Stimulated activated CD8-positive, alpha-beta memory T cell treated with anti-CD3 and anti-CD28 coated beads, Interleukin-2, amount 100 ng/mL, for 48 hours (primary cell): ENCODE measurements at places on chromosomes 5 and 9.
A peak's percentile ranks its signal among the peaks of the same experiment; 100 is the strongest.

- no peak for DNase-seq
These were observed 245.3 kb downstream of the SH3GL2 start for GRCh38 chr9:17824191-17824590.

- no peak for DNase-seq
These were observed 7.0 kb downstream of the PDE6A start for GRCh38 chr5:149937610-149938009.

GRCh38 chr9:114656301-114656700 lies 1.3 kb downstream of the TEX53 start:
- no peak for DNase-seq

GRCh38 chr9:96159596-96159995 lies 142.4 kb downstream of the HSD17B3 start:
- DNase-seq: no peak

DNA sequence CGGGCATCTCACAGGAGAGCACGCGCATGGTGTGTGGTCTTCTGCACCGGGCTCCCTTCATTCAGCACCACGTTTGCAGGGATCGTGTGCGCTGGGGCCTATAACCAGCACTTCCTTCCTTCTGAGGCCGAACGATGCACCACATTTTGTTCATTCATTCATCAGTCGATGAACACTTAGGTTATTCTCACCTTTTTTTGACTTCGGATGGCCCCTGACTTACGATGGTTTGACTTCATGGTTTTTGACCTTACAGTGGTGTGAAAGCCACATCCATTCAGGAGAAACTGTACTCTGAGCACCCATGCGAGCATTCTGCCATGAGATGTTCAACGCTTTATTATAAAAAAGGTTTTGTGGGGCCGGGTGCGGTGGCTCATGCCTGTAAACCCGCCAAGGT lies 27.5 kb downstream of the TSPAN17 start:
- DNase-seq: no peak

GRCh38 chr9:137266585-137267453 lies 10.7 kb upstream of the TOR4A start:
- DNase-seq: no peak

DNA sequence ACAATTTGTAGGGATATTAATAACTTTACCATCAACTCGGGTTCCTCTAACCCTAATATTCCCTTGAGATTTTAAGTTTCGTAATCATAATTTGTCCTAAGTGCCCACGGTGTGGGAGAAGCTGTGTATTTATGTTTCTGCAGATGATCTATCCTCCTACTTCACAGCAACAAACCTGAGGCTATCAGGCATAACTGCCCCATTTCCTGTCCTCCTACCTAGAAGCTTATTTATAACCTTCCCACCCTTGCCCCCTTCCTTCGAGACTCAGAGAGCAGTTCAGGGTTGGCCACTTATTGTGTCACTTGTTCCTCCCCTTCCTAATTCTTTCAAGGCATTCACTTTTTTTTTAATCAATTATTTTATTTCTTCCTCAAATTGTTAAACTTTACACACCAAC lies 29.6 kb upstream of the LCP2 start:
- no peak for DNase-seq

- DNase-seq: no peak
These were observed 9.5 kb upstream of the C9 start for GRCh38 chr5:39373791-39374190.

- no peak for DNase-seq
These were observed 244.3 kb downstream of the PDE4D start for GRCh38 chr5:59648949-59649921.

- DNase-seq: no peak
These were observed 61.8 kb upstream of the GABRP start for GRCh38 chr5:170721681-170722080.

- DNase-seq: no peak
These were observed 353.8 kb upstream of the IZUMO3 start for GRCh38 chr9:24899463-24899862.

DNA sequence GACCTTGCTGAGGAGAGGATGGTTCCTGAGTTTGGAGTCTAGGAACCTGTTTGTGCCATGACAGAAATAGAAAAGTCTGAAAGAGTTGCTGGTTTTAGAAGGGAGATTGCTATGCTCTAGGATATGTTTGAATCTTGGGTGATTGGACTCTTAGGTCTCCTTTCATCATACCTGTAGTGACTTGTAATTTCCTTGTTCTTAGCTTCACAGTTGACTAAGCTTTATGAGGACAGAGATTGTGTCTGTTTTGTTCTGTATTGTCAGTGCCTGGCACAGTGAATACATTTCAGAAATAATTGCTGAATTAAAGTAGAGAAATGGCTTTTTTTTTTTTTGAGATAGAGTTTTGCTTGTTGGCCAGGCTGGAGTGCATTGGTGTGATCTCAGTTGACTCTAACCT lies 31.5 kb downstream of the GAPVD1 start:
- no peak for DNase-seq

- no peak for DNase-seq
These were observed 221.3 kb upstream of the FTMT start for GRCh38 chr5:121630402-121630801.

DNA sequence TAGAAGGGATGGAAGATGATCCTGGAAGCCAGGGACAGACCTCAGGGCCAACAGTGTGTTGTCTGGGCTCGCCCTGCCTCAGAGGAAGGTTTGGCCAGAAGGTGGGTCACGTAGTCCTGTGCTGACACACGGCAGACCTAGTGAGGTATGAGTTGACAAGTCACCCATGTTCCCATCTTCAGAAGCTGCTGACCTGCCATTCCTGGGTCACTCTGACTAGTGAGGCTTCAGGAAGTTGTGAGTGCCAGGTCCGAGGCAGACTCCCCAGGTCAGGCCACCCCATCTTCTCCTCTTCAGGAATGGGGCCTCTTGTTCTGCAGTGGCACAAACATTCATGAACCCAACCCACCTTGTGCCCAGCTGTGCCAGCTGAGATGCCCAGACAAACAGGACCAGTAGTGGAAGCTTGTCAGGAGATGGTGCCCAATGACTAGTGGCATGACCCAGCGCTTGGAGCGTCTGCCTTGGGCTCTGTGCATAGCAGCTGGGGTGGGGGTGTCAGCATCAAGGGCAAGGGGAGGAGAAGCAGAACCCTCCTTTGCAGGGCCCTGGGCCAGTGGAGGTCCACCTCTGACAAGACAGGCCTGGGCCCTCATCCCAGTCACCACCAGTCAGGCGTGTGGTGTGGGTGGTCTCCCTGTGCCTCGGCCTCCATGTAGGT lies 16.8 kb upstream of the ANGPTL2 start:
- DNase-seq: no peak

- DNase-seq: no peak
These were observed 80.0 kb upstream of the ITGA2 start for GRCh38 chr5:52909192-52909591.

- no peak for DNase-seq
These were observed 32.2 kb downstream of the SHOC1 start for GRCh38 chr9:111762556-111762955.

- DNase-seq: no peak
These were observed 25.1 kb downstream of the MACROH2A1 start for GRCh38 chr5:135373736-135374515.

DNA sequence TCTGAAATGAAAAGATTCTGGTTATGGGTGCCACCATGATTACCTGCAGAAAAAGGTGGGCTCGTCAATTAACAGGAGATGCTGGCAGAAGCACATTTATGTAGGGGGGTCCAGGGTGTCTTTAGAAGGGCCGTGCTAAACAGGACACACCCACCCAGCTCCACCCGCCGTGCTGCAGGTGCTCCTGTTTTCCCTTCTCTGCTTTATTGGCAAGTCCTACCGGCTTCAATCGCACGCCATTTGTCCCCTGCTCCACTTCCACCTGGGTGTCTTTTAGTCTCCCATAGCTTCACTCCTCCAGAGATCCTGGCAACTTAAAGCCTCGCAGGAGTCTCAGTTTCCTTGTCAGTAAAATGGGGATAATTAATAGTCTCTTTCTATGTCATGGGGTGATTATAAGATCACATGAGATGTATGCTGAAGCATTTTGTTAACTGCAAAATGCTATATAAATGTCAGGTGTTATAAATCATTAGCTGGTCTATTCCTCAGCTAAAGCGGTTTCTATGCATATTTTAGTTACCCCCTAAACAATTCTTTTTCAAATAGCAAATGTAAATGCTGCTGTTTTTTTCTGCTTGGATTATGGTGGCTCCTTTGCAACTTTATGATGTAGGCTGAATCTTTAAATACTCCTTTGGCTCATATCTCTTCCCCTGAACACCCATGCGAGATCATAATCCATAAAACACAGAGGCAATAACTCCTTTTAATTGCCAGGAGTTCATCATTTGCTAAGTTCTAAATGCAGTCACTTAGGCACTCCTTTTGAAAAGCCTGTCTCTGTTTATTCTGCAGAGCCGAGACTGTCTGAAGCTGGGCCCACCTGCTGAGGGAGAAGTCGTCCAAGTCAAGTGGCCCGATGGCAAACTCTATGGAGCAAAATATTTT lies 406.9 kb downstream of the KDM4C start:
- DNase-seq: no peak

GRCh38 chr5:91168859-91169258 lies 214.3 kb downstream of the ARRDC3 start:
- no peak for DNase-seq

GRCh38 chr9:114694719-114695269 lies 12.8 kb upstream of the TEX48 start:
- DNase-seq: no peak

DNA sequence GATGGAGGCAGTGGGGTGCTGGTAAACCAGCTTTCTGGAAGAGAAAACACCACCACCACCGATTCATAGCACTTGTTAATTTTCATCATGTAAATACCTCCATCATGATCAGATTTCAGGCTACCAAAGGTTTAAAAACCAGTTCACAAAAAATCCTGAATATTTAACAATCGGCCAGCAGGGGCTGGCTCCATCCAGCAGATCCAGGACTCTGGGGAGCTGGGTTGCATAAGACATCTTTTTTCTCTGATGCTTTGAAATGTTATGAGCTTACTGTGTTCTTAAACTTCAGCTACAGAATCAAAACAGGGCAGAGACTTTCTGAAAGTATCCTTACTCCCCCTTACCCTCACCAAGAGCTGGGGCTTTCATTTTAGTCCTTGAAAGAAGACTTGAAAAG lies 14.6 kb upstream of the RNF183 start:
- no peak for DNase-seq

DNA sequence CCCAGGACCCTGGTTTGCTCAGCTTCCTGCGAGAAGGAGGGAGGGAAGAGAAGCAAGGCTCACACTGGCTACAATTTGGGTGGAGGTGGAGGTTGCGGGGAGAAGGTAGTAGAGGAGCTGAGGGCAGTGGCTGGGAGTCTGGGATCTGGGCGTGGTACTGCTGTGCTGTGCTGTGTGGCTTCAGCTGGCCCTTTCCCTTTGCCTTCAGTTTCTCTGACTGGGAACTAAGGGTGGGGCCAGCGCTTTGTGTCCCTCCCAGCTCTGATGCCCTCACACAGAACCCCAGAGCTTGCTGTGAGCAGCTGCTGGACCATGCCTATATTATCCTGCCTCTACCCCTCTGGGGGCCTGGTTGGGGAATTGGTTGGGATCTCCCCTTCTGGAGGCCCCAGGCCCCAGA lies 60.9 kb downstream of the RGS3 start:
- DNase-seq: no peak

- no peak for DNase-seq
These were observed 12.1 kb downstream of the PROP1 start for GRCh38 chr5:177983763-177984583.

- DNase-seq: no peak
These were observed 89.5 kb downstream of the NSUN2 start for GRCh38 chr5:6543346-6543730.

- DNase-seq: no peak
These were observed 25.8 kb upstream of the SREK1 start for GRCh38 chr5:66118304-66118703.

GRCh38 chr5:72949481-72949880 lies 6.4 kb upstream of the FCHO2 start:
- DNase-seq: no peak

DNA sequence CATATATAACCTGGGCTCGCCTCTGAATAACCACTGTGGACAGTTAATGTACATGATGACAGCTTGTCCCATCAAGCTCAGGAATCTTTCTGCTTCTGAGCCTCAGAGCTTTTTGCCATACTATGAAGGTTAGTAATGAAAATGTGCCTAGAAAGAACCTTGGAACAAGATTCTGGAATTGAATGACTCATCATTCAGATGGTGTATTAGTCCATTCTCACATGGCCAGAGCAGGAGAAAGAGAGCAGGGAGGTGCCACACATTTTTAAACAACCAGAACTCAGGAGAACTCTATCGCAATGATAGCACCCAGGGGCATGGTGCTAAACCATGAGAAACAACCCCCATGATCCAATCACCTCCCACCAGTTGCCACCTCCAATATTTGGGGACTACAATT lies 542.1 kb downstream of the PRR16 start:
- no peak for DNase-seq

DNA sequence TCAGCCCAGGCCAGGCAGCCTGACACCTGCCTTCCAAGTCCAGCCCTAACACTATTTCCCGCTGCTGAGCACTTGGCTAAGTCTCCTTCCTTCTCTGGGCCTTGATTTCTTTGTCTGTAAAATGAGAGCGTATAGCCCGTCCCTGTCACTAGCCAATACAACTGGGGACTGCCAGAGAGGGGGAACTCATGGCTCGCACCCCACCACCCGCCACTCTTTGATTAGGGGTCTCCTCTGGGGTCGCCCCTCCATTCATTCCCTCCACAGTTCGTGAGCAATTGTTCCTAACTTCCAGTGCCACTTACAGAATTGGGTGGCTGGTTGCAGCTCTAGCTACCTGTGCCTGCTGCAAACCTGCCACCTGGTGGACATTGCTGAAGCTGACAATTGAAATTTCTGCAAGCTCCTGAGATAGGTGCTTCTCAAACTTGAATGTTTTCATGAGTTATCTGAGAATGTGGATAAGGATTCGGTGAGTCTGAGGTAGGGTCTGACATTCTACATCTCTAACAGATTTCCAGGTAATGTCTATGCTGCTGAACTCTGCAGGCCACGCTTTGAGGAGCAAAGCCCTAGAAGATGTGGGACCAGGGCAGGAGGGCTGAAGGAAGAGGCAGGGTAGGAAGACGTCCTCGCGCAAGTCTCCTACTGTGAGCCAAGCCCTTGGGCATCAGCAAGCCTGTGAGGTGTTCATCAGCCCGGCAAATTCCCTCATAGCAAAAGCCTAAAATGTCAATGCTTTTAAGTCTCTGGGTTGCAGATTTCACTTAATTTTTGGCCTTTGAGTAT lies 13.3 kb upstream of the RECK start:
- peak; percentile 44 for DNase-seq

DNA sequence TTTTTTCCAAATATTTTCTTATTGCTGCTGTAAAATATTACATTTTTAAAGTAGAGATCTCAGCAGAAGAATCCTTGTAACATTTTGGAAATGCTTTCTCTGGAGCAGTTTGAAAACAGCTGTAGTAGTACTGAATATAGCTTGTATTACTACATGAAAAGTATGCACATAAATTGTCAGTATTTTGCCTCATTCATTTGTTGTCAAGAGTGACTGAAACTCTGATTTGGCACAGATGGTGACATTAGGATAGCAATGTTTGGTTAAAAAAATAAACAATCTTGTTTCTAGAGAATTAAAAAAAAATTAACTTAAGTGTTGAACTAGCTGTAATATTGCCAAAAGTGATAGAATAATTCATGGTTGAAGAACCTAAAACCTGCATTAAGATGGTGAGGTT lies 90.4 kb downstream of the NNT start:
- no peak for DNase-seq
